ELR (cell line): ENCODE measurements at places on chromosomes 2 and 18.

DNA sequence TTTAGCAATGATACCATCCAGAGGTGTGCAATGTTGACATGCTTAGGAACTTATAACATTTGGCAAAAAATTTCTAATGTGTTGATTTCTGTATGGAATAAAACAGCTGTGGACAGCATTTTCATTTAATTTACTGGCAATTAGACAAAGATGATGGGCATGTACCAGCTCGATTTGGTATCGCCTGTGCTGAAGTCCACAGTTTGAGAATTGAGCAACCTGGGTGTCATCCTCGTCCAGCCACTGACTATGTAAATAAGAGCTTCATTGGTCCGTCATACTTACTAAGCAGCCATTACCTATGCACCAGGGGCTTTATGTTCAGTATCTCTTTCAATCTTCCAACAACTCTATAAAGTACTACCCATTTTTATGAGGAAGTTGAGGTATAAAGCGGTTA is 24.6 kb upstream of the ACAA2 start:
- no peak for DNase-seq

- DNase-seq = peak; percentile 71
These were observed 560.2 kb upstream of the LRATD1 start for GRCh38 chr2:14072338-14072737.

GRCh38 chr2:232979871-232980461 is 33.1 kb downstream of the NGEF start:
- DNase-seq = peak; percentile 89

DNA sequence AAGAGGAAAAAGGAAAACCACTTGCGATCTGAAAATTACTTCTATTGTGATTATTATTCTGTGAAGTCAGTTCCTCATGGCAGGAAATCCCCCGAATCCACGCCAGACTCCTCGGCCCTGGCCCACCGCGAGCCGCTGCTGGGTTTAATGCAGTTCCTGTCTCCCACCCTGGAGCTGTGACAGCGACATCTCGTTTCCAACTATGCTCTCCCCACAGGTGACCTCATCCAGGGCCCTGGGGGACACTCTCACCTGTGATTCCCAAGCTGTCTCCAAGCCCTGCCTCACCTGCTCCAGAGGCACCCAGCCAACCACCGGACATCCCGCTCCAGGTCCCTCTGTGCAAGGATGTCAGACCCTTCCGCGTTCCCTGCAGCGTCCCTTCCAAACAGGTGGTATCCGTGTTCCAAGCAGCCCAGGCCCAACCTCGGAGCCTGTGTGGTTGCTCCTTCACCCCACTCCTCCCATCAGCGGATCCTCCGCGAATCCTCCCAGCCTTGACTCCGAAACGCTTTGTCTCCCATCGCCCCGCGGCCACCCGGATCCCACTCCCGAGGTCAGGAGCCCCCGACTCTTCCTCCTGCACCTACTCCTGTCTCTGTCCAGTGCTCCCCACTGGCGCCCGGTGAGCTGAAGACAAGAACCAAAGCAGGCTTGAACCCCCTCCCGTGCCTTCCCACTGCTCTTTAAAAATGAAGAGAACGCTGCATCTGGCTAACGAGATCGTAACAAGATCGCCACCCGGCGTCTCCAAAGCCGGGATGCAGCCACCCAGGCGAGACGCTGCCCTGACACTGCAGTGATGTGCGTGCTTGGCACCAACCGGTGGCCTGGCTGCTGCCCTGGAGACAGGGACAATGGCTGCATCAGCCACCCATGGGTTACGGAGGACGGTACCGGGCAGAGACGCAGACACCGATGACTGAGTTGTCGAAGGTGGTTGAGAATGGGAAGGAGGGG is 96.5 kb downstream of the NDUFA10 start:
- no peak for DNase-seq

GRCh38 chr2:239913636-239914417 is 111.3 kb downstream of the NDUFA10 start:
- no peak for DNase-seq

- DNase-seq = no peak
These were observed 130.7 kb downstream of the UBE2E3 start for GRCh38 chr2:181111059-181111458.

GRCh38 chr2:221434142-221434541 is 138.0 kb downstream of the EPHA4 start:
- no peak for DNase-seq

GRCh38 chr18:44651478-44651877 is 29.2 kb upstream of the SETBP1 start:
- peak; percentile 54 for DNase-seq

GRCh38 chr2:156405586-156405985 is 30.6 kb upstream of the GPD2 start:
- peak; percentile 13 for DNase-seq

DNA sequence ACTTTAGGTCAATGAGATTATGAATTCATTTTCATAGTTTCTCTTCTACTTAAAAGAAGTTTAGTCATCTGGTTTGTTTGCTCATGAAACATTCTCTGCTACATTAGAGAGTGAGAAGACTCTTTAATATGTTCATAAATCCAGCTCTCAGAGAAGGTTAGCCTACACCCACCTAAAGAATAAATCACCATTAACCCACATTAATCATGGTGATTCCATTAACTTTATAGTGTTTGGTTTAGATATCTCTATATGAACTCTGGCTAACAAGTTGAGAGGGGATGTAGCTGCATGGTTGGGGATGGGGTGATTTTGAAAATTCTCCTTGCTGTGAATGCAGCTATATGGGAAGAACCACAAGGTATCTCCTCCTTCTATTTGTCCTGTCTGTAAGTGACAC is 10.7 kb downstream of the TFPI start:
- peak; percentile 35 for DNase-seq

DNA sequence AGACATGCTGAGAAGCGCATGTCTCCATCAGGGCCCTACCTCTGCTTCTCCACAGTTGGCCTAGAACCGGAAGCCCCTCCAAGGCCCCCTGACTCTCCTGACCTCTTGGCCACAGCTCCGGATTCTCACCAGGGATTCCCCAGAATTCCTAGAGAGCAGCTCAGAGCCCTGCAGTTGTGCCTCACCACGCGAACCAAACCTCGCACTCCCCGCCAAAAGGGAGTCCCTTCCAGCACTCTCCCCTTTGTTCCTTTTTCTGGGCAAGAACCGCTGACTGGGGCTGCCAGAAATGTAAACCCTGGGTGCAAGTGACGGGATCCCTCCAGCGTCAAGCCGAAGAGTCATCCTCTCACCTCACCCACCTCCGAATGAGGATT is 36.7 kb downstream of the AFF3 start:
- peak; percentile 34 for DNase-seq

GRCh38 chr2:73408198-73408597 is 22.6 kb downstream of the ALMS1 start:
- DNase-seq = no peak

- no peak for DNase-seq
These were observed 11.5 kb upstream of the BCL2 start for GRCh38 chr18:63331105-63331504.

DNA sequence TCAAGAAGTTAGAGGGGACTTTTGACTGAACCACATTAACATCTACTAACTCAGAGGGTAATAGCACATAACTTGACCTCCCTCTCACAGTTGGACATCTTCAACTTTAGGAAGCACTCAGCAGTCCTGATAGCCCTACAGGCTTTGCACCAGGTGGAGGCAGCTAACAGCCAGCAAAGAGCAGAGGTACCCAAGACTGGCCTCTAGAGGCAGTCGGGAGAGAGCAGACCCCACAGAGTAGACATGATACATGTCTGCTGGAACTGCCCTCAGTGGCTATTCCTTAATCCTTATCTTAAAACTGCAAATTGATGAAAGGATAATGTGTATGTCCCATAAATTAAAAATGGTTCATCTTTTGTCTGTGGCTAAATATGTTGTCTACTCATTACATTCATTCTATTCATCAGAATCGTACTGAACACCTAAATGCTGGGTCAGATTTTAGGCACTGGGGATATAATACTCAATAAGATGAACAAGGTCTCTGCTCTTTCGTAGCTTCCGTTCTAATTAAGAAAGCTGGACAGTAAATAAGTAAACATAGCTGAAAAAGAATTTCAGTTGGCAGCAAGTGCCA is 49.8 kb downstream of the CAB39 start:
- peak; percentile 63 for DNase-seq

DNA sequence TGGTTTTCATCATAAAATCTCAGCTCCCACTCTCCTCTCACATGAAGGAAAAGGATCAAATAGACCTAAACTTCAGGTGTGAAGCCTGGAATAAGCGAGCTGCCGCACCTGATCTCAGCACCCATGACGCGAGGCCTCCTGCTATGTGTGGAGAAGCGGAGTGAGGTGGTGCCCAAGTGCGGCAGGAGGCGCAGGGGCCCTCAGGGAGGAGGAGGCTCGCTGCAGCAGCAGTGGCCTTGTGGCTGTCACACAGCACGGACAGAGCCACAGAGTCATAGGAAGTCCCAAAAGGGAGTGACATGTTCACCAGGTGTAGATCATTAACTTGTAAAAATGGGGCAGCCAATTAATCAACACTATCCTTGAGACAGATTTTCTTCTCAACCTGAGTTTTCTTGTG is 9.1 kb downstream of the SCLY start:
- no peak for DNase-seq

DNA sequence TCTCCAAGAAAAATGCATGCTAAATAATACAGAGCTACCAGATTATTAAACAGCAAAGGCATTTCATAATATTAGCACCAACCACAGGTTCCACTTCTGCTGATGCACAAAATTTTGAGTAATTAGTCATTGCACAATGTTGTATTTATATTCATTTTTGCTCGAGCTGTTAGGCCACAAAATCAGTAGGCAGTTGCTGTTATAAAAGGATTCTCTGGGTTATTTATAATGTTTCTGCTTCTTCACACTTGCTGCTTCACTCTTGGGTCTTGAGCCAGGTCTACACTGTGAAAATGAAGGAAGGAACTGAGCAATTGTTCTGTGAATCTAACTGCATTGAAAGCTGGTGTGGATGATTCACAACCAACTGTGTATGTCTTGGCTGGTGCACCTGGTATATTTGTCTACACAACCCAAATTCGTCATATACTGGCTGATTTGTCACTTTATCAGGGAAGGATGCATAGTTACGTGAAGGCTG is 38.3 kb downstream of the MRPL33 start:
- DNase-seq = peak; percentile 88

GRCh38 chr2:239589833-239590232 is 189.0 kb upstream of the HDAC4 start:
- no peak for DNase-seq

- DNase-seq = no peak
These were observed 3.2 kb downstream of the ERMN start for GRCh38 chr2:157322432-157322831.

- no peak for DNase-seq
These were observed 25.0 kb downstream of the FAM178B start for GRCh38 chr2:96961210-96961950.

GRCh38 chr18:45024357-45025088 is 343.8 kb downstream of the SETBP1 start:
- DNase-seq = no peak

GRCh38 chr2:201507725-201508124 is 56.2 kb downstream of the STRADB start:
- no peak for DNase-seq

- no peak for DNase-seq
These were observed 544 bp downstream of the DNAJC27 start for GRCh38 chr2:24971286-24971535.

- DNase-seq = no peak
These were observed 33.5 kb downstream of the CDC42EP3 start for GRCh38 chr2:37637985-37638384.

DNA sequence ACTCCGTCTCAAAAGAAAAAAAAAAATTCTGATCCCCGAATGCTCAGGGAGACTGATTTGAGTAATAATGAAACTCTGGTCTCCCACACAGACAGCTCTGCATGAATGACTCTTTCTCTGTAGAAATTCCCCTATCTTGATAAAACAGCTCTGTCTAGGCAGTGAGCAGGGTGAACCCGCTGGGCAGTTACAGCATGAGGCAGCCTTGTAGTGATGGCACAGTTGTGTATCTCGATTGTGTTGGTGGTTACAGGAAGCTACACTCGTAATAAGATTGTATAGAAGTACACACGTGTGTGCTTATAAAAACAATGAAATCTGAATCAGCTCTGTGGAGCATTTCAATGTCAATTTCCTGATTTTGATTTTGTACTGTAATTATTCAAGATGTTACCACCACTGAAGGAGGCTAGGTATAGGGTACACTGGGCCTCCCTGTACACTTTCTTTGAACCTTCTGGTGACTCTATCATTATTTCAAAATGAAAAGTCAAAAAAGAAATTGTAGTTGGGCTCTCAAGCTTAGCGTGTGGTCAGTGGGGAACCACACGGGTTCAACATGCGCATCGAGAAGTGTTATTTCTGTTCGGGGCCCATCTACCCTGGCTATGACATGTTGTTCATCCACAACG is 34.9 kb upstream of the ATP8B1 start:
- DNase-seq = no peak

DNA sequence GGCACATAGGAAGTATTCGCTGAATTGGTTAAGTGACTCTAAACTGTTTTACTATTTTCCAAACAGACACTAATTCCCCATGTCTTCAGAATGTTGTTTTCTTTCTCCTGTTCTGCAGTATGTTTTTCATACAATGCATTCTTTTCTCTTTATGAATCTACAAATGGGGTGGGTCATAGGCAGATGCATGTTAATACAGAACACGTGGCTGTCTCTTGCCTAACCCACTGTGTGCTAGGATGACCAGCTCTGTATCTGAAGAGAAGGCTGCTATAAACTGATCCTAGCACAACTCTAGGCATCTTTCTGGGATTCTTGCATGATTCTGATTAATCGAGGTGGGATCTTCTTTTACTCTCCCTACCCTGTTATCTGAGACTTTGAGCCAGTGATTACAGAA is 826.0 kb downstream of the PLCL1 start:
- no peak for DNase-seq

DNA sequence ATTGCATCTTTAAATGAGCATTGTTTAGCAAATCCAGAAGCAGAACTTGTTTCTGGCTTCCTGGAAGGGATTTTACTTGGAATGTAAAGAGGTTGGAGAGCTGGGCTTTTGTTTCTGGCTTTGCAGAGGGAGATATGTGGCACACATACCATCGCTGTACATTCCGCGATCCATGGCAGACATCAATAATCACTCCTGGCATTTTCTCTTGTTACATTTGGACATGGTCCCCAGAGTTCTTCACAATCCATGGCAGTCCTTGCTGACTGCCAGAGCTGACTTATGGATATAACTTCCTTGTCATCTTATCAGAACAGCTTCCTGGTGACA is 445.6 kb upstream of the SPRED2 start:
- no peak for DNase-seq

- no peak for DNase-seq
These were observed 16.8 kb downstream of the TMEM17 start for GRCh38 chr2:62489162-62489561.

GRCh38 chr2:47021301-47022009 is 105.8 kb upstream of the MCFD2 start:
- DNase-seq = no peak

DNA sequence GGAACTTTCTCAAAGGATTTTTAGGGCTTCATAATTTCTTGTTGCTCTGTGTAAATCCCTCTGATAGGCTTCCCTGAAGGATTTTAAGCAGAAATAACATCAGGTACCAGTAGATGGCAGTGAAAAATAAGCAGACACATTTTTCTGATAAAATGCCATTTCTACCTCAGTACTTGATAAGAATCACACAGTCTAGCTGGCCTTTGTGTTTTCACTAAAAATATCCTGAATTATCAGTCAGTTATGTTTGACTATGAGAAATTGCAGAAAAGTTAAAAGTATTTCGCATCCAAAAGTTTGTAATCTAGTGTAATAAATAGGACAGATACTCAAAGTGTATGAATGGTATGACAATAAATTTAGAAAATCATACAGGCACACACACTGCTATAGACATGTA is 68.7 kb downstream of the DNAJC10 start:
- peak; percentile 67 for DNase-seq

GRCh38 chr2:138124521-138124920 is 160.2 kb downstream of the HNMT start:
- DNase-seq = no peak
